ENCODE measurements at places on chromosomes 6 and 20.

DNA sequence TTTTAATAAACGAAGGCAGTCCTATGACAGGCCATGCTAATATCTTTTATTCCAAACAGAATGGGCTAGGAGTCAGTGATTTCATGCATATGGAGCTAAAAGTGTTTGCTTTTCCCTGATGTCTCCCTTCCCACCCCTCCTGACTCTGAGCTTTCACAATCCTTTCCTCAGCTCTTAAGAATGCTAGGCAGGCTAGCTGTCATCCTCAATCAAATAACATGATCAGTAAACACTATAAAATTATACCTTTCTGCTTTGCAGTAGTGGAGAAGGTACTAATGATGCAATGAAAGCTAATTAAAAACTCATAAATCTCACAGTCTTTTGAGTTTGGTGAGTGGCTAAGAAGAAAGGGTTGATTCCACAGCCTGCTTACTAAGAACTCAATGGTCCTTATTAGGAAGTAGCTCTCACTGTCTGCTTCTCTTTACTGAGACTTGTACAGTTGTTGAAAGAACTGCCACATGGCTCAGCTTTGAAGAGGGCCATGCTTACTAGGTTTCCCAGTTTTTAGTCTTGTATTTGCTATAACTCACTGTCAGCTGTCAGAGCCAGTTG is 250.9 kb upstream of the JAG1 start:
- no peak for DNase-seq

DNA sequence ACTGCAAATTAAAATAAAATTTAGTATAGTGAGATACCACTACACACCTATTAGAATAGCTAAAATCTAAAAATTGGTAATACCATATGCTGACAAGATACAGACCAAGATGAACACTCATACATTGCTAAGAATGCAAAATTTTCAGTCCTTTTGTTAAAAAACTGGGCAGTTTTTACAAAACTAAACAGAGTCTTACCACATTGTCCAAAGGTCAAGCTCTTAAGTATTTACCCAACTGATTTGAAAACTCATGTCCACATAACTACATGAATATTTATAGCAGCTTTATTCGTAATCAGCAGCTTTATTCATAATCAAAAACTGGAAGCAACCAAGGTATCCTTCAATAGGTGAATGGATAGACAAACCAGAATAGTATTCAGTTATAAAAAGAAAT is 10.0 kb downstream of the POLR3F start:
- no peak for DNase-seq

- no peak for DNase-seq
These were observed 428.6 kb downstream of the HACE1 start for GRCh38 chr6:104431096-104431495.

- DNase-seq, result no peak
These were observed 239.1 kb upstream of the CEP162 start for GRCh38 chr6:84466511-84466910.

DNA sequence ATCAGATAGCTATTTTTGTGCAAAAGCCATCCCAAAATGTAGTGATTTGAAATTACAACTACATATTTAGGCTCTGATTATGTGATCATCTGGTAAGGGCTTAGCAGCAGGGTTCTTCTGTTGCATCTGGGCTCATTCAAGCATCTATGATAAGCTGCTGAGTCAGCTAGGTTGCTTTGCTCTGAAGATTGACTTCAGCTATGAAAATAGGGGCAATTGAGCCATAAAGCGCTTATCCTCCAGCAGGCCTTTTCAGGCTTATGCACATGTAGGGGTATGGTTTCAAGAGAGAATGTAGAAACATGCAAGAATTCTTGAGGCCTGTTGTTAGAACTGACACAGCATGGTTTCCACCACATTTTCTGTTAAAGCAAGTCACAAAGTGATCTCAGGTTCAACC is 114.1 kb downstream of the PLCB1 start:
- no peak for DNase-seq

- DNase-seq, result no peak
These were observed 39.6 kb upstream of the NOX3 start for GRCh38 chr6:155495011-155495768.

DNA sequence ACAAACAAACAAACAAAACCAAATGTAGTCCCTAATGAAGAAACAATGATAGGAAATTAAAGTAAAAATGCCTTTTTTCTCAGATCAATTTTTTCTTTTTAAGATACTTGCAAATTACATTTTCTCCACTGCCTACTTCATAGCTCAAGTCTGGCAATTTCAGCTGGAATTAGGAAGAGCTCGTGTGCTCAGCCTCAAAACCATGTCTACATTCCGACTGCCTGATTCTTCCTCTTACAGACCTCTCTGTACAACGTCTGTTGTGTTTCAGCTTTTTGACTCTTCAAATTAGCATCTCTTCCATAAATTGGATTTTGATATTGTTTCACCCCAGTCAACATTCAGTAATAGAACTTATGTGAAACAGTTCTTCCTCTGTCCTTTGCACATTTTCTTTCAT is 9.3 kb upstream of the EDN1 start:
- DNase-seq, result no peak

GRCh38 chr6:15131651-15132061 is 114.2 kb upstream of the JARID2 start:
- no peak for DNase-seq

GRCh38 chr20:8870652-8871051 is 198.2 kb upstream of the PLCB4 start:
- DNase-seq, result no peak

DNA sequence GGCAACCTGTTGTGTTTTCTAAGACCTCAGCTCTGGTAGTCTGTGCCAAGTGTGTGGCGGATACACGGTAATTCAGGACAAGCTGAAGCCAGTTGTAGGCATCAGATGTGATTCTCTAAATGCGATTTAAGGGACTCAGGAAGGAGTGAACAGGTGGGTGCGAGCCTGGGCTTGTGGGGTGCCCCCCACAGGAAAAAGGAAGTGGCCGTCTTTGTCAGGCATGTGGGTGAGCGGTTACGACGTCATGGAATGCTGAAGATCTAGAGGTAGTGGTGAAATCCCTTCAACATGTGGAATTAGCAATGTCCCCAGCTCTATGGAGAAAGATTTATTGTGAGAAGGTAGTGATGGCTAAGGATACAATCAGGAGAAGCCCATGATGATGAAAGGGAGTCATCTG is 95.1 kb upstream of the EXOC2 start:
- DNase-seq, result peak; percentile 22

DNA sequence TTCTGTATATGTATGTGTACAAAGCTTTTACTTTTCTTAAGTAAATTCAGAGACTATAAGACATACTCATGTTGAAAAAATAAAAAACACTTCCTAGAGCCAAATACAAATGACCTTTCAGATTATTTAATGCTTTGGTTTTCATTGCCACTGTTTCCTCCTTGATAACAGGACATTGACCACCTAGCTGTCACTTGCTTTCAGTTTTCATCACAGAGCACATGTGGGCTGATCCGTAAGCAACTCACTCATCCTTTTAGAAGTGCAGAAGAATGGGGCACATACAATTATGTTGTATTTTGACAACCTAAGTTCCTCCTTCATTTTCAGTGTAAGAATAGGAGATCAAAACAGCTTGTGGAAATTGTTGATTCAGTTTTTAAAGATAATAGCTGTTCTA is 6.2 kb downstream of the ZBTB2 start:
- no peak for DNase-seq

DNA sequence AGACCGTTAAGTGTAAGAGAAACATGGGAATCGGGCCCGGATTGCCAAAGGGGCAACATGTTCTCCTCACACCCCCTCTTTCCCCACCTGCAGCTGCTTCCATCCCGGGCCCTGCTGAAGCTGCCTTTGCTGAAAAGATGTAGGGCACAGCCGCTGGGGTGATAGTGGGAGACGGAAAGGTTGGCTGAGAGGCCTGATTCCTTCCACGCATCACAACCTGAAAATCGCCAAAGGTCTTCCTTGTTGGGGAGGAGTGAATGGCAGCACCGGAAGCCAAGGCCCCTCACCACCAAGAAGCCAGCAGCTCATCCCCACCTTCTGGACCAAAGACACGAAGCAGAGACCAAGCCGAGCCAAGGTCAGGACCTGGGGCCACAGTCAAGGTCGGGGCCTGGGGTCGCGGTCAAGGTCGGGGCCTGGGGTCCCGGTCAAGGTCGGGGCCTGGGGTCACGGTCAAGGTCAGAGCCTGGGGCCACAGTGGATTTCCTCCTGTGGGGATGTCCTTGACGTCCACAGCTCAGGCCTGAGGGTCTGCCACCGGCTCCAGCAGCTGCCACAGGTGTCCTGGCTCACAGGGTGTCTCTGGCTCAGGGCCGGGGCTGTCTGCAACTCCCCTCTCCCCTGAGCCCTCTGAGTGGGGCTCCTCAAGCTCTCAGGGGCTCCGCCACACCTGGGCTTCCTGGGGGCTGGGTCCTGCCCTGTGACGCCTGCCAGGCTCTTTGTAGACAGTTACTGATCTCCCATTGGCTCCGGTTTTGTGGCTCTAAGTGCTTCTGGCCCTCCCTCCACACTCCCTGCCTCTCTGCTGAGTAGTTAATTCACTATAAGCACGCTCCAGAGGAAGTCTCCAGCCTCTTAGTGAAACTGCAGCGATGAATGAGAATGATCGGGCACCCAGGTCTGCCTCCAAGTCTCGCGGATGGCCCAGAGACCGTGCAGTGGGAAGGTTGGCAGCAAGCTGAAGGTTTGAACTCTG is 5.5 kb upstream of the CHRNA4 start:
- no peak for DNase-seq

DNA sequence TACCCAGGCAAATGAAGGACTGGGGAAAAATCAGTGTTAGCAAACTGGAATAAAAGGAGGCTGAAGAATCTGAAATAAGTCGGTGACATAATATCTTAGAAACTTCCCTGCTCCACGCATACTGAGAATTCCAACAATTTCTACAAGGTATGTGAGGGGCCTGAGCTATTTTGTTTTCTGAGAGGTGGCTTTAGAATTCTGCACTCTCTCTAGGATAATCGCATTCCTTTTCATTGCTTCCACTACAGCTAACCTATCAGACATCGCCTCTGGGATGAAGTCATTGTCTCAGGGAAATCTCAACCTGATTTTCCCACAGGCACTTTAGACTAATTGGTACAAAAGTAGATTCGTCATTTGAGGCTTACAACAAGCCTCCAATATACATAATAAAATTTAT is 740.8 kb downstream of the PHF3 start:
- no peak for DNase-seq

DNA sequence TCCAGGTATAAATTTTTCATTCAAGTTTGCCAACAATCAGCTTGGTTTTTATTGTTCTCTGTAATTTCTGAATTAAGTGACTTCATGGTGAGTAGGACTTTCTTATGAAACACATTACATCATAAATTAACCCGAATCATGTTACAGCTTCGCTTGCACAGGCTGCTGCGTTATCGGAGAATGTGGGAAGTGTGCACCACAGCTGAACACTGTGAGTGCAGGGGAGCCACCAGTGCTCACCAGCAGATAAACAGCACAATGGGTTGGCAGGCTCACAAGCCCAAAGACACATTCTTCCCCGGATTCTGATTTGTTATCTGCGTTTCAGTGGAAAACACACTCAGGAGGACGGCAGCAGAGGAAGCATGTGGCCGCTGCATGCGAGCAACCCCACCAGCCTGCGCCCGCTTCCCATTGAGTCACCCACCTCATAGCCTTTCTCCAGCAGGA is 121.1 kb downstream of the GMDS start:
- DNase-seq, result no peak

DNA sequence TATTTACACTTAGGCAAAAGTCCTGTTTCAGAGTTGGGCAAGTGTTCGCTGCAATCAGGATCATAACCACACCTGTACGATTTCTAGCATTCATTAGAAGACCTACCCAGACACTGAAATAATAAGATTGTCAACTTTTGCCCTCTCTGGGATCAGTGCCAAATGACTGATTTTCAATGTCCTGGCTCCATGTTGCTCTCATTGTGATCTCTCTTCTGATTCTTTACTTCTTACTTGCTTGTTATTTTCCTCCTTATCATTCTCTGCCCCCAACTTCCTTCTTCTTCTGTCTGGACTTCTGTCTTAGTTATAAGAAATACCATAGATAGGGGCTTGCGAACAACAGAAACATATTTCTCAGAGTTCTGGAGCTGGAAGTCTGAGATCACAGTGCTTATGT is 94.4 kb upstream of the BMP2 start:
- no peak for DNase-seq

DNA sequence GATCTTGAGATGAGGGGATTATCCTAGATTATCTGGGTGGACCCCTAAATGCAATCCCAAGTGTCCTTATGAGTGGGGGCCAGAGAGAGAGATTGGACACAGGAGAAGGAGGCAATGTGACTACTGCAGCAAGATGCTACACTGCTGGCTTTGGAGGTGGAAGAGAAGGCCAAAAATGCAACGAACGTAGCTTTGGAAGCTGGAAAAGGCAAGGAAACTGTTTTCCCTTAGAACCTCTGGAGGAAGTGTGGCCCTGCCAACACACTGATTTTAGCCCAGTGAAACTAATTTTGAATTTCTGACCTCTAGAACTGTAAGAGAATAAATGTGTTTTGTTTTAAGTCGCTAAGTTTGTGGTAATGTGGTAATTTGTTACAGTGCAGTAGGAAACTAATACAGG is 15.7 kb downstream of the PPARD start:
- DNase-seq, result no peak

GRCh38 chr6:74048387-74048786 is 352.4 kb downstream of the CD109 start:
- no peak for DNase-seq

DNA sequence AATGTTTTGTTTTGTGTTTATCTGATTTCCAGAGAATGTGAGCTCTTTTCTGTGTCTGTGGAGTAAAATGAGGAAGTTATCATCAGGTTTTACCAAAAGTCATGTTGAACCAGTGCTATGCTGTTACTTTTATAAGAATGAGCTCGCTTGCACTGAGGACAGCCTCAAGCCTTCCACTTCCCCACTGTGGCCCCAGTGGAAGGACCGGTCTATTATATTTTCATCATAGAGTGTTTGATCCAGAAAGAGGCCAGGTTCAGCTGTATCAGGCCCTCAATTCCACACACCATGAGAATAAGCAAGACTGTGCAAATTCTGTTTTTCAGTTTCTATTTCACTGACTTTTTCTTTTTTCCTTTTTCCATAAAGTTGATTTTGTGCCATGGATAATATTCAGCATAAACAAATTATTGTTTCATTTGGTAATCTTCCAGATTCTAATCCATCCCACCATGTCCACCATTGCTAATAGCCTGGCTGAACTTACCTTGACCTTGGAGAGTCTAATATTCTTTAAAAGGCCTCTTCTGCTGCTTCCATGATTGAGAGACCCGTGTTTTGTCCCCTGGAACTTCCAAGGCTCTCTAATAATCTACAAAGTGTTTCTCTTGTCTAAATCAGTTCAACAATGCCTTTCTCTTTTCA is 286.2 kb downstream of the THBS2 start:
- DNase-seq, result no peak

DNA sequence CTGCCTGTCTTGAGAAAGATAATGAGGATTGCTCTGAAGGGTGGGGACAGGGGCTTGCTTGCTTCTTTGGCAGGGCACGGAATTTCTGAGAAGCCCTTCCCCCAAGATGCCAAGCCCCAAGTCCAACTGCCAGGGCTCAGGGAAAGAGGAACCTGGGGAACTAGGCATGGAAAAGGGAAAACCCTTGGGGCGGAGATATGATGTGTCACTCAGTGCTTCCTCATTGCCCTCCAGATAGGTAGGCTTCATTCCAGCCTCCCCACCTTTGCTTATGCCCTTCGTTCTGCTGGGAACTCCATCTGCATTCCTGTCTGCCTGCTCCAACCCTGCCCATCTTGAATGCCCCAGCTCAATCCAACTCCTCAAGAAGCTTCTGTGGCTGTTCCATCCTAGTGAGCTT is 61.2 kb downstream of the VEGFA start:
- no peak for DNase-seq

- no peak for DNase-seq
These were observed 56.8 kb downstream of the NCOA3 start for GRCh38 chr20:47558295-47559066.

- DNase-seq, result no peak
These were observed 18.6 kb downstream of the SNX14 start for GRCh38 chr6:85574932-85575598.

GRCh38 chr20:22303523-22303922 is 280.8 kb downstream of the FOXA2 start:
- no peak for DNase-seq
